ENCODE measurements at places on chromosomes 11 and 22.

- DNase-seq: no peak
Observed at GRCh38 chr11:36131721-36132397, 157.4 kb downstream of the COMMD9 start.

DNA sequence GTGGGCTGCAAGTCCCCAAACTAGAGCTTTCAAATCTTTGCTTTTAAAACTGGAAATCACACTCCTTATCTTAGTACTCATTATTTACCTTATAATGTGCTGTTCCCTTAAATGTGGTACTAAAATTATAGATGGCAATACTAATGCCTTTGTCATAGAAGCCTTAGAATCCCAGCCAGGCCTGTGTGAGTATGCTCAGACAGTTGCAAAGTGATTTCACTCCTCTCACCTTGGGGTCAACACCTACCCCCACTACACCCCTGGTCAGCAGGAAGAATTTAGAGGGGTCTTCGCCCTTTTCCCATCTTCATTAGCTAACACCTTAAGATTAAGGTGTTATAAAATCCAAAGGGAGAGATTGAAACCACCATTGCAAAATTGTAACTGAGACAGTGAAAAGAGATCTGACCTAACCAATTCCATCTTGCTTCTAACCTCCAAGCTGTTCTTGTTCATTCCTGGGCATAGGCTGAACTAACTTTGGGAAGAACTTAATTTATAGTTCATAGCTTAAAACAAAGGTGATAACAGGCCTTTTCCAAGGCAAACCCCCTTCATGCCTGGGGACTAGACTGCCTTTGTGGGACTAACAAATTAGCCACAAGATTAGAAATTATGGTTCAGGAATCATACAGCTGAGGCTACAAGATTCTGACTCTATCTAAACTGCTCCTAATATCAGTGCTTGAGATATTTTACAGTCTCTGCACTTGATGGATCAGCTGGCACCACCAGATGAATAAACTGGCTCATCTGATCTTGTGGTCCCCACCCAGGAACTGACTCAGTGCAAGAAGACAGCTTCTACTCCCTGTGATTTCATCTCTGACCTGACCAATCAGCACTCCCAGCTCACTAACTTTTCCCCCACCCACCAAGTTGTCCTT, 10.4 kb upstream of the MRPL17 start:
- DNase-seq: peak; percentile 13

DNA sequence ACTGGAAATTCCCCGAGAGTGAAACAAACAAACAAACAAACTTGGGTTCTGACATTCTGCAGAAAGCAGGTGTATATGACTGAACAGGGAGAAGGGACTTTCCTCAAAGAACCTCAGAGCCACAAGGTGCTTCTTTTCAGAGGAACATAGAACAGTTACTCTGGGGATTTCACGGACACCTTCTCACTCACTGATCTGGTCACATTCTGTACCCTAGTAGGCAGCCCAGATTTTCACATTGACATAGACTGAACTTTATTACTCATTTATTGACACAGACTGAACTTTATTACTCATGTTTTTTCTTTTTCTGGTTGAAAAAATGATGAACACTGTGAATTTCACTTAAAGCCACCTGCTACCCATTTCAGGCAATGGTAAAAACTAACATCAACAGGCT, 263.0 kb downstream of the OPCML start:
- no peak for DNase-seq

DNA sequence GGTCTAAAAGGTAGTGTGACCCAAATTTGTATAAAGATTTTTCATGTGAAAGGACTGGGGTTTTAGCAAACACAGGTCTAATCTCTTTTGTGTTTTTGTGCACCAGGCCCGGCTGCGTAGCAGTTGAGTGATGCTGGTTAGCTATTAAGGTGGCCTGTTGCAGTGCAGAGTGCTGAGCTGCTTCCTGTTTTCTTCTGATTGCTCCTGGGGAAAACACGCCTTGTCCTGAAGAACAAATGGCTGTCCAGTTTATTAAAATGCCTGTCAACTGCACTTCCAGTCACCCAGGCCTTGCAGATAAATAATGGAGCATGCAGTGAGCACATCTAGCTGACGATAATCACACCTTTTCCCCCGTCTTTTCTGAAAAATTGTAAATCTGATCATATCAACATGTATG, 1.8 kb downstream of the SRSF8 start:
- DNase-seq: peak; percentile 41

GRCh38 chr22:42793848-42794405, 63.1 kb downstream of the ARFGAP3 start:
- no peak for DNase-seq

- DNase-seq: no peak
Observed at GRCh38 chr22:28779833-28780232, 7.3 kb downstream of the CCDC117 start.

DNA sequence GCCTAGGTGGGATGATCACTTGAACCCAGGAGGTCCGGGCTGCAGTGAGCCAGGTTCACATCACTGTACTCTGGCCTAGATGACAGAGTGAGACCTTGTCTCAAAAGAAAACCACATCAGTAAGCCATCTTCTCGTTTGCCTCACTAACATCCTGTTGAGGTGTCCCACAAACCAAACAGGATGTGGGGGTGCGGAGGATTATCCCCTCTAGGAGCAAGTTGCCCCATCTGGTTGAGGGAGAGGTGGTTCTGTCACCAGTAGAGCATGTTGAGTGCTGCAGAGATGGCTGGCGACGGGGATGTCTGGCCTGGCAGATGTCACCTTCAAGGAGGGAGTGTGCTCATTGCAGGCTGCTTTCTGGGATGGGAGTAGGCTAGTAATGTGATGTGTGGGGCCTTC, 72.4 kb downstream of the ZNRF3 start:
- peak; percentile 49 for DNase-seq

DNA sequence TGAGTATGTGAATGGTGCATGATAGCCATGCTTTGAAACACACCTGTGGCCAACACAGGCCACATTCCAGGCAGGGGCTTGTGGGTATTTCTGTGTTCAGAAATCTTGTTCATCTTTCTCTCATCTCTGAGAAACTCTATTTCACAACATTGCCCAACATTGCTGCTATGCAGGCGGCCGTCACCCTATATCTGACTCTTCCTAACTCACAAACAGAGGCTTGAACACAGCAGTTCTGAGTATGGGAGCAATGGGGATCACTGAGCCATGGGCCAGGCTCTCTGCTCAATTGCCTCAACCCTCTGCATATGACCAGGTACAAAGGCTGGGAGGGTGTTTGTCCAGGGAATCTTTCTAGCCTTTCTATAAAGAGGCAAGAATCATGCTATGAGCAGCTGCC, 259.9 kb downstream of the BUD13 start:
- no peak for DNase-seq

GRCh38 chr11:65851811-65852507, 6.0 kb downstream of the CFL1 start:
- DNase-seq: no peak

- no peak for DNase-seq
Observed at GRCh38 chr11:69151836-69152235, 3.9 kb upstream of the SMIM38 start.

DNA sequence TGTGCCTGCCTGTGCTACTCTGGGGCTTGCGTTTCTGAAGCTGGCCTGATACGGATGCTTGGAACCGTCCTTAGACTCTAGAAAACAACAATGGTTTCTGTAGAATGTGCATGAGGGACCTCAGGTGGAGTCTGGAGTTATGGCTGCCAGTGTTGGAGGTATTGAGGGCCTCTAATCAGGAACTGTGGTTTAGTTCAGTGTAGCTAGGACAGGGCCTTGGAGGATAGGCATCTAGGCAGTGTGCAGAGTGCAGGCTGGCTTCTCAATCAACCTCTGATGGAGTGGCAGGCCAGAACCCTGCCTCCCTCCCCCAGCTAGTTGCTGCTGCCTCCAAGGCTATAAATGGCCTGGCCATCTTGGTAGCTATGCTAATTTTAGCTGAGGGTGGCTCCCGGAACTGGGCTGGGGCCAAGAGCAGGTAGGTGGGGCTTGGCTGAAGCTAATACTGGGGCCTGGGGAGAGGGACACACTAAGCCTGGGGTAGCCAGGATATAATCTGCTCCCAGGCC, 4.0 kb downstream of the STIM1 start:
- no peak for DNase-seq
